ENCODE measurements at places on chromosomes 16 and 17.

GRCh38 chr16:14111713-14112538 lies 40.8 kb downstream of the MRTFB start:
- peak; percentile 16 for DNase-seq

DNA sequence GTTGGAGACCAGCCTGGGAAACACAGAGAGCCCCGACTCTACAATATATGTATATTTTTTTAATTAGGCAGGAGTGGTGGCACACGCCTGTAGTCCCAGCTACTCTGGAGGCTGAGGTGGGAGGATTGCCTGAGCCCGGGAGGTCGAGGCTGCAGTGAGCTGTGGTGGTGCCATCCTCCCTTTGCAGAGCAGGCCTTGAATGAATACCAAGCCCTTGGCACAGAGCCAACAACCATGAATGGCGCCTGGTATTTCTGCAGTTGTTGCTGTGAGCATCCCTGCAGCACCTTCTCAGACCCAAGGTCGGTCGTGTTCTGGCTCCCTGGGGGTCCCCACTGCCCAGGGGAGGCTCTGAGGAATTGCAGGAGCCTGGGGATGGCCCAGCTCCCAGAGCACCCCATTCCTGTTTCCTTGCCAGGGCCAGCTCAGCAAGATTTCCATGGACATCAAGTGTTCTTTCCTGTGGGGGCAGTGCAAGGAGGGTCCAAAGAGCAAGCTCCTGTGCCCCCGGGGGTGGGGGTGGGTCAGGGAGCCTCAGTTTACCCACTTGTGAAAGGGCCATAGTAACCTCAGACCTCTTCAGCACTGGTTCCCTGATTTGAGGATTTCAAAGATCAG lies 25.6 kb upstream of the RMI2 start:
- peak; percentile 26 for DNase-seq

DNA sequence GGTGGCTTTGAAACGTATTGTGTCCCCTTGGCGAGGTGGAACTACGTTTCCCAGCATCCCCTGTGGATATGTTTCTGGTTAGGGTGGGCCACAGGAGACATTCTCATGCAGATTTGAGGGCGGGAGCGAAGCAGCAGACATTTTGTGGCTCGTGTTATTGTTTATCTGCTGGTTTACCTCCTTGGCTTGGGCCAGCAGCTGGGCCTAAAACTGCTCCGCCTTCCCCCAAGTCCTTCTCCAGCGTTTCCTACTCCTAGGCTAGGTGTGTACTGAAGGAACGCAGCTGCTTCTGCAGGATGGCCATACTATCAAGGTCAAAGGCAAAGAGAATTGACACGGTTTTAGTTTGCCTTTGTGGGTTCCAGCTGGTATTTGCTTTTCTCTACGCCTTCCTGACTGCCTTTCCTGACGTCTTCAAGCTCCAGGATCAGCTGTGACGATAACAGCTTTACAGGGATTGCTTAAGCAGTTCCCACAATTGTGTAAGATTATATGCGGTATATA lies 17.2 kb upstream of the WSB1 start:
- DNase-seq = no peak

- DNase-seq = no peak
These were observed 68.6 kb downstream of the ZZEF1 start for GRCh38 chr17:4073983-4074830.

DNA sequence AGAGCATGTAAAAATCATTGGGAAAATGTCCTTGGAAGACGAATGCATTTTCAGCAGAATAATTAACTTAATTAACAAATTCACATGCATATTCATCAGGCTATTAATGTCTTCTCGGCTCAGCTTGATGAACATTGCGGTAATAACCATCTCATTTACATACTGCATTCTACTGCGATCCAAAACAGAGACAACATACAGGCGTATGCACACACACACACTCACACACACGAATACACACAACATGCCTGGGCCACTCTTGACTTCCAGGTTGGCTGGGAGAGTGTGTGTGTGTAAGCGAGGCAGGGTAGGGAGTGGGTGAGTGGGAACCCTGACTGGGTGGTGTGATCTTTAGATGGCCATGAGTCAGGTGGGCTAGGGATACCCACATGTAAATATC lies 44.7 kb downstream of the NEUROD2 start:
- DNase-seq = no peak

GRCh38 chr17:67374329-67375053 lies 2.6 kb upstream of the PITPNC1 start:
- peak; percentile 94 for DNase-seq

- DNase-seq = peak; percentile 62
These were observed 57.4 kb upstream of the MRTFB start for GRCh38 chr16:14013571-14014283.

DNA sequence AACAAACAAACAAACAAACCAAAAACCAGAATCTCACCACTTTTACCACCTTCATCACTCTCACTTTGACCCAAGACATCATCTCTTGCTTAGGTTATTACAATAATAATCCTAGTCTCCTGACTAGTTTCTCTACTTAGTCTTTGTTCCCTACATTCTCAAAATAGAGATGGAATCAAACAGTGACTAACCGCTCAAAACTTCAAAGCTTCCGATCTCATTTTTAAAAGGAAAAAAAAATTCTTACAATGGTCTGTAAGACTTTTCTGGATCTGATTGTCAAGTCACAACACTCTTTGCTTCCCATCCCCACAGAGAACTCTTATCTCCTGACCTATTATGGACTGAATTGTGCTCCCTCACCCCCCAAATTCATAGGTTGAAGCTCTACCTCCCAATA lies 60.9 kb downstream of the SPAG9 start:
- DNase-seq = peak; percentile 65

DNA sequence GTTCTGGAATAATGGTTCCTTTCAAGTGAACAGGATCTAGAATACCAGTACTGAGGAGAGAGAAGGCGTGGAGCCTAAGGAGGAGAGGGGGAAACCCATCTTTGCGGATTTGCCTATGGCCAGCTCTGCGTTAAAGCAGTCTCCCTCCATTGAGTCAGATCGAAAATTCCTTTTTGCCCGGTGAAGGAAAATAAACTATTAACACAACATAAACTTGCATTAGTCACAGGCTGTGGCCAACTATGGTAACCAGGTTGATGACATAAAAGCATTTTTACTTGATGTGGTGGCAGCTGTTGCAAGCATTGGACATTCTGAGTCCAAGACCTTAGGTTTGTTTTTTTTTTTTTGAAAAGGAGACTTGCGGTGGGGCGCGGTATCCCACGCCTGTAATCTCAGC lies 8.9 kb downstream of the LDAF1 start:
- peak; percentile 91 for DNase-seq

- DNase-seq = no peak
These were observed 32.5 kb upstream of the LGALS9 start for GRCh38 chr17:27598337-27599050.

GRCh38 chr17:896454-896853 lies 83.1 kb downstream of the NXN start:
- no peak for DNase-seq
